ENCODE measurements at places on chromosomes 1 and 21.

DNA sequence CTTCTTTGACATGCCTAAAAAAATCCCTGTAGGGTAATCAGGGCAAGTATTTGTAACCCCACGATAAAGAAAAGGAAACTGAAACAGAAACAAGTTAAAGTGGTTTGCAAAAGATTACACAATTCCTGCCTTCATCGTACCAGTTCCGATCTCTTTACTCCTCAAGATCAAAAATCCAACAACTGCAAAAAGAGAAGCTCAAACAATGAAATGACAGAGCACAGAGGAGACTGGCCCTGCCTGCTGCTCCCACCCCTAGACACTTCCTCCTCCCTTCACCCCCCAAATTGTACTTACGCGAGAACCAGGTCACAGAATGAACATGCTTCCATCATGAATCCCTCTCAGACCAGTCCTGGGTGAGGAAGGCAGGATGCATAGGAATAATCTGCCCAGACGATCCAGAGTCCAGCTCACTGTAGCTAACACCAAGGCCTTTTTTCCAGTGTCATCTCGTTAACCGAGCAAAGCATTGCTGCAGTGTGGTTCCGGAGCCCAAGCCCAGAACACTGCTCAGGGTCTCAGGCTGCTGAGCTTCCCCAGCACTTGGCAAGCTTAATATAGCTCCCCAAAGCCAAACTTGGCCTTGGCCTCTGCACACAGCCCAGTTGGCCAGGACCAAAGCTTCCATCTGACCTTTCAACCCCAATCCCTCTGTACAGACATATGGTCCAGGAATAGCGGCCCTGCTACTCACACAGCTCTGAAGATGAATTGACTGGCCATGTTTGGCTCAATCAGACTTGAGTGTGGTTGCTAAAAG lies 20.3 kb downstream of the RXRG start:
- no peak for DNase-seq

DNA sequence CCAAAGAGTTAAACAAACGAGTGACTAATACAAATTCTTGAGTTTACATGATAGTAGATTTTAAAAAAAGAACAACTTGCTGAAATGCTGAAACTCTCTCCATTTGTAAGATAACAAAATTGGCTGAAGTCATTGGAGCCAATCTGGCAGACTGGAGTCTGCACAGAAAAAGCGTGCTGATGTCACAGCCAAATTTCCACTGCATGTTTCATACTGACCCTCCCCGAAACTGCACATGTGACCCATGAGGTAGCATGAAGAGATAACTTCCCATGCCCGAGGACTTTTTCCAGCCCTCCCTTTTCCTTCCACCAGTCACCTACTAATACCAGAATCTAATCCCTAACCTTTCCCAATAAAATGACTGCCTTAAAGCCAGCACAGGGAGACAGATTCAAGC lies 1.2 kb upstream of the LELP1 start:
- DNase-seq, result no peak

GRCh38 chr1:69585666-69586065 lies 17.9 kb downstream of the LRRC7 start:
- DNase-seq, result no peak

DNA sequence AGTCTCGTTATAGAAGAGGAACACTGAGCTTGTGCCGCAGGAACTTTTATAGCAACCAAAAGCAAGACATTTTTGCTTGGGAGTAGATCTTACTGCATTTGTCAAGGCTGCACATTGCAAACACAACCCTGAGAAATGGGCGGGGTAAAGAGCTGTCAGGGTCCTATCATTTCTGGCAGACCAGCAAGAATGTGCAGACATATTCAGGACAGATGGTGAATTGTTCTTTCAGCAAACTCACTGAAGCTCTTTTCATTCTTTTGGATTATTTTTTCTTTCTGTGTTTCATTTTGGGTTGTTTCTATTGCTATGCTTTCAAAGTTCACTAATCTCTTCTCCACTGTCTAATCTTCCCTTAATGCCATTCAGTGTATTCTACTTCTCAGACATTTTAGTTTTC lies 5.1 kb upstream of the ACTN2 start:
- DNase-seq, result no peak

GRCh38 chr1:203778146-203778545 lies 13.2 kb downstream of the LAX1 start:
- DNase-seq, result no peak

DNA sequence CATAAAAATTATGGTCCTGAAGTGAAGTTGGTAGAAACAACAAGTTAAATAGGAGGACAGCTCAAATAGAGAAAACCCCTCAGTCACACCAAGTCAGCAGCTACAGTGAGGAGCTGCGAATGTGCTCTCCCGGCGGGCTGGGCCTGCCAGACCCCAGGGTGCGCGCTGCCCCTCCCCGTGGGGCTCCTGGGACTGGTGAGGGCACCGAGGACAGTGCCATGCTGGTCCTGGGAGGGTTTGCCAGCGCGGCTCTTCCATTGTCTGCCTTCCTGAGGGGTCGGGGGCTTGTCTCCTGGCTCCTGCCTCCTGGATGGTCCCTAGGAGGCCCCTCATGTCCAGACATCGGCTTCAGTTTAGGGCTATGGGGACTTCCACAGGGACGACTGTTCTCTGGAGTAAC lies 121.8 kb downstream of the PCBP3 start:
- DNase-seq, result no peak

GRCh38 chr1:117615474-117615873 lies 9.6 kb downstream of the TENT5C start:
- DNase-seq, result no peak

DNA sequence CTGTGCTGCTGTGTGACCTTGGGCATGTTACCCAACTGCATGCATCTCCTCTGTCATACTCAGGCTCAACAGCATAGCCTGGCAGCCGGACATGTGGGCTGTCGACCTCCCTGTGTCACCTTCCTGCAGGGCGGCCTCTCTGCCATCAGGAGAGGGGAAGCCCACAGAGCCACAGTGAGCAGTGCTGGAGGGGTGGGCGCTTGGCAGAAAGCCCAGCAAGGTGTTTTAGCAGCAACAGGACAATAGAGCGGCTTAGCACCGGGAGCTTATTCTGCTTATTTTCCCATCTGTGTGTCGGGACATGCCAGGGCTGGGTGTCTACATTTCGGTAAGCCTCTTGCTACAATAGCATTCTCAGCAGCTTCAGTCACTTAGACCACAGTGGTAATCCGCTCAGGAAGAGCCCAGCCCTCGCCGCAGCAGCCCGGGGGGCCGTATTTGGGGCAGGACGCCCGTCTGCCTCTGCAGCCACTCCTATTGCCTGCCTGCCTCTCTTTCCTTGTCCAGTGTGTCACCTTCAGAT lies 22.8 kb upstream of the CDK18 start:
- DNase-seq, result no peak

GRCh38 chr1:245131026-245131393 lies 23.8 kb upstream of the KIF26B start:
- DNase-seq, result no peak

GRCh38 chr1:7042322-7043190 lies 257.3 kb downstream of the CAMTA1 start:
- no peak for DNase-seq

GRCh38 chr21:42265231-42265812 lies 46.4 kb downstream of the ABCG1 start:
- no peak for DNase-seq

DNA sequence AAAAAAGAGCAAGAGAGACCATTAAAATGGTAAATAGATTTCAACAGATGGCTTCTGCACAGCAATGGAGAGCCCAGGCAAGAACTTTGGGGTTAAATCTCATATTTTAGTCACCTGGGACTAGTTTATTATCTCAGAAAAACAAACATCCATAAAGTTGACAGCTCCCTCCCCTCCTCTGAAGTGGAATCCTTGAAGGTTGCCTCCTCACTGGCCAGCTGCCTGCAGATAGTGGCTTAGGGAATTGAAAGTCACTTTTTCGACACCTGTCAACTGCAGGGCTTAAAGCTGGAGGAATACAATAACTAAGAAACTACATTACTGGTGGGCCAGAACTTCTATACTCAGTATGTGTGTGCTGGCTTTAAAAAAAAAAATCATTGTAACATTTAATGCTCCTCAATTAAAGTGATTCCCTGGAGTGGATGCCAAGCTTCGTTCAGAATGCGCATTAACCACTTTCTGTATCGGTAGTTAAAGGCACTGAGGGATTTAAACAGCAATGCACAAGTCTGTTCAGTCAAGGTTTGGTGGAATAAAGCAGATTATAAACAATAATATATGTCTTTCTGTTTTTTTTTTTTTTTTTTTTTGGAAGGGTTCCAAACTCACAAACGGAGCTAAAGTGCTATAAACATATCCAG lies 52.5 kb downstream of the LHX4 start:
- no peak for DNase-seq

DNA sequence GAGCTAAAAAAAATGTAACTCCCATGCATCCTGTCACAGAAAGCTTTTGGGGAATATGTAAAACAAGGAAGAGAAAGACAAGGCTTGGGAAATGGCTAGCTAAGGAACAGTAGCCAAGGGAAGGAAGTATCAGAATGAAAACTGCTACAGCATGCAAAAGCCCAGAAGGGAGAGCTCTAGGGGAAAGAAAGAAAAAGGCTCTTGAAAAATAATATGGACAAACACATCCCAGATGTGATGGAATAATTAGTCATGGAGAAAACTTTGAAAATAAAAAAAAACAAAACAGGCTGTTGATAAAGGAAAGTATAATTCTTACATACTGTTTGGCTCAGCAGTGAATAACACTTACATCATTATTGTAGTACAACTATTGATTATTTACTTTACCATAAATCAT lies 47.9 kb upstream of the VCAM1 start:
- DNase-seq, result no peak

DNA sequence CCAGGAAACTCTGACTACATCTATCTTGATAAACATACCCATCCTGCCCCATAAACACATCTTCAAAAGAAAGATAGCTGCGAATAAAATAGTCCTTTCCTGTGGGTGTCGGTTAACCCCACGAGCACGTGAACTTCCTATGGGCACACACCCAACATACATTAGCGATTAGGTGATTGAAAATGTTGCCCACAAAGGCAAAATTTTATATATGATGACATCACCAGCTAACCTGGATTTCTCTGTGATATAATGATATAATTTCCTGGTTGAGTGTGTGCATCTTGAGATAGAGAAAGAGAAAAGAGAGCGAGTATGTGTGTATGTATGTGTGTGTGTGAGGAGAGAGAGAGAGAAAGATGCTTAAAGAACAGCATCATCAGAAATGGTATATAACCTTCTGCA lies 296.1 kb downstream of the PTPRC start:
- DNase-seq, result no peak

GRCh38 chr1:156712626-156713025 lies 7.2 kb upstream of the CRABP2 start:
- DNase-seq, result no peak

- no peak for DNase-seq
These were observed 239.0 kb upstream of the ZP4 start for GRCh38 chr1:238129677-238130076.

Measured in stimulated activated CD4-positive, alpha-beta T cell treated with anti-CD3 and anti-CD28 coated beads, TNF-alpha, amount 100 ng/mL, for 4 hours (primary cell).